ENCODE measurements at places on chromosomes 16 and 17.

GRCh38 chr17:62627904-62628633 lies 599 bp downstream of the MRC2 start:
- peak; percentile 82 for DNase-seq

DNA sequence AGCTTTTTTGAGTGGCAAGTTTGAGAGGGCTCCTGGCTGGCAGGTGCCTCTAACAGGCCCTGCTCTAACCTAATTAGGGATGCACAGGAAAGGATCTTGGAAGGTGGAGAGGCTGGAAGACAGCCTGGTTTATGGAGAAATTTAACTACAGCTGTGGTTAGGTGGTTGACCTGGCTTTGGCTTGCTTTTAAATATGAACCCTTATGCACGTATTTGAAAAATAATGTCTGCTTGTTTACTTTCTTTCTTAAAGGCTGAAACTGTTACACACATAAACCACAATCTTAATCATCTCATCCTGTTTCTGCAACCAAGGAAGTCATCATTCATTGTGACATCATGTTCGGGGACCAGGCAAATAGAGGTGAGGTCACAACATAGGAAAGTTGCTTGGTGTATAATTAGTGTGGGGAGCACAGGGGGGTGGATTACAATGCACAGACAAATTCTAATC lies 23.1 kb upstream of the DHRS13 start:
- peak; percentile 74 for DNase-seq

DNA sequence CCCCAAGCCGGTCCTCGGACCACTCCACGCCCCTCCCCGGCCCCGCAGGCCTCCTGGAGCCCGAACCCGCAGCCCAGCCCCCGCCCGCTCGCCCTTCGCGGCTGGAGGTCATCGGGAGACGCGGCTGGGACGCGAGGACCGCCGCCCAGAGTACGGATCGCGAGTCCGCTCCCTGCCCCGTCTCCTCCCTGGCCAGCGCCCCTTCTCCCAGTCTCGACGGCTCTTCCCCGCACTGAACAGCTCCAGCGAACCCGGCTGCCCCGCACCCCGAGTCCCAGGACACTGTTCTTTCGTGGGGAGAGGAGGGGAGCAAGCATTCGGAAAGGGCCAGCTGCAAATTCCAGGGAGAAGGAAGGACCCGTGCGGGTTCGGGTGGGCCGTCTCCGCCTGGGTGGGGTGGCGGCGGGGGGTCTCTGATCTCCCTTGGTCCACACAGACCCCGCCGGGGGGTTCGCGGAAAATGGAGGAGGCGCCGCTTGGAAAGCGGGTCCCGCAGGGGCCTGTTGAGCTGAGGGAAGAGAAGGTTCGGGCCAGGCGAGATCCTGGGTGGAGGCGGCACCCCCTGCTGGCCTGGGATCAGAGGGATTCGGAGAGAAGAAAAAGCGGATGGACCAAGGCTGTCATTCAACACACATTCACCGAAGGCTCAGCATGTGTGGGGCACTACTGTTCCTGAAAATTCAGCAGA lies 632 bp upstream of the RTN4RL1 start:
- DNase-seq, result peak; percentile 59

DNA sequence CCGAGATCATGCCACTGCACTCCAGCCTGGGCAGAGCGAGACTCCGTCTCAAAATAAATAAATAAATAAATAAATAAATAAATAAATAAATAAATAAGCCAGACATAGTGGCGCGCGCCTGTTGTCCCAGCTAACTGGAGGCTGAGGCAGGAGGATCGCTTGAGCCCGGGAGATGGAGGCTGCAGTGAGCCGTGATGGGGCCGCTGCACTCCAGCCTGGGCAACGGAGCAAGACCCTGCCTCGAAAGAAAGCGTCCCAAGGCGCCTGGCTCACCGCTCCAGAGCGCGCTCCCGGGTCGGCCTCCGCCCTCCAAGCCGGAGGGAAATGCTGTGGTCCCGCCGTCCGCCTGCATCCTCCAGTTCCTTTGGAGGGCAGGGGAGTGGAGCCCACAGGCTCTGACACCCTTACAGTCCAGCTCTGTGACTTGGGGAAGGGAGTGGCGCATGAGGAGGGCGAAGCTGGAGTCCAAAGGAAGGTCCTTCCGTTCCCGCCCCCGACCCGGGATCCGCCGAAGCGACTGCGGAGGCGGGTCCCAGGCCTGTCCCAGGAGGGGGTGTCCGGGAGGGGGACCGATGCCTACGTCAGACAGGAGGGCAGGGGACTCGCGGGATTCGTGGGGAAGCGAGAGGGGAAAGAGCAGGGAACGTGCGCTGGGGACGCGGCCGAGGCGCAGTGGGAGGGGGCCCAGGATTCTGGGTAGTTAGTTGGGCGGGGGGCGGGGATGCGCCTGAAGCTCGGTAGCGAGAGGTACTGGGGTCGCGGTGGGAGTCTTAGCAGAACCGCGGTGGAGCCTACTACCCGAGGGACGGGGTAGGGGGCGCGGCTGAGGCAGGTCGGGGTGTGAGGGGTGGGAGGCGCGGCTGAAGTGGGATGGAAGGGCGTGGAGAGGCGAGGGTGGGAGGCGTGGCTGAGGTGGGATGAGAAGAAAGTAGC lies 8.4 kb upstream of the TRPV2 start:
- no peak for DNase-seq

GRCh38 chr17:10550014-10550413 lies 556 bp upstream of the MYH2 start:
- DNase-seq, result no peak

GRCh38 chr17:73604476-73604875 lies 39.8 kb downstream of the SDK2 start:
- DNase-seq, result no peak

DNA sequence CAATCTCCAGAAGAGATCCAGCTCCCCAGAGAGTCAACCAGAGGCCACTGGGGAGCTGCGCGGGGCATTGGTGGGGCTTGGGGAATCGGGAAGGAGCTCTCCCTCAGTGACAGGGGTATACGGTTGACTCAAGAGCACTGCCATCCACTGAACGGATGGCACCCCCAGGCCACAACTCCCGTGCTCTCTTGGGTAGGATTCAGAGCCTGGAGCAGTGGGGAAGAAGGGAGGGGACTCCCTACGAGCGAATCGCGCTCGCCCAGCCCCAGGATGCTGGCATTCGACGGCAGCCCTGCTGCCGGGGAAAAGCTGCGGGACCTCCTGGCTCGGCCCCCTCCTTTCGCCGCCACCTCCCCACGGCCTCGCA lies 473 bp upstream of the TPPP3 start:
- DNase-seq, result no peak

DNA sequence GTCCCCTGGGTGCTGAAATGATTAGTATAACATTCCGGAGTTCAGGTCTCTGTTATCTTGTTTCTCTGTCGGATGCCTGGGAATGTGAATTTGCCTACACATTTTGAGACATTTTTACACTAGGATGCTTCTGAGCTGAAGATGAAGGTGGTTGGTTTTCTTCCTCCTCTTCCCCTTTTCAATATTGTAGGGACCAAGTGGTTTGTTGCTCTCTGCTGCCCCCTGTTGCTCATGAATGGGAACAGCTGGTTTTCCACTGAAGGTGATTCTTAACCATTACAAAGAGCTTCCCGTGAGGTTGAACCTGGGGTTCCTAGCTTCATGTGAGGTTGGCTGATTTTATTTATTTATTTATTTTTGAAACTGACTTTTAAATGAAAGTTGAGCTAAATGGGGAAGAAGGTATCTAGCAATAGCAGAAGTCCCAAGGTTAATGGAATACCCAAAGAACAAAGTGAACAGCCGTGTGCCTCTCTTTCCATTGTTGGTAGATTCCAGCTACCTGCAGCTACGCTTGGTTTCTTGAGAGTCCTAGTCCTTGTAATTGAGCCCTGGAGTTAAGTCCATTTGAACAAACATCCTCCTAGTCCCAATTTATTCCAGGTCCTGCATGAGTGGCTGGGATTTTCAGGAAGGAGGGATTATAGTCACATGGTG lies 983.9 kb upstream of the EEF2KMT start:
- DNase-seq, result no peak

GRCh38 chr17:78986048-78986648 lies 6.4 kb upstream of the LGALS3BP start:
- DNase-seq, result peak; percentile 70

DNA sequence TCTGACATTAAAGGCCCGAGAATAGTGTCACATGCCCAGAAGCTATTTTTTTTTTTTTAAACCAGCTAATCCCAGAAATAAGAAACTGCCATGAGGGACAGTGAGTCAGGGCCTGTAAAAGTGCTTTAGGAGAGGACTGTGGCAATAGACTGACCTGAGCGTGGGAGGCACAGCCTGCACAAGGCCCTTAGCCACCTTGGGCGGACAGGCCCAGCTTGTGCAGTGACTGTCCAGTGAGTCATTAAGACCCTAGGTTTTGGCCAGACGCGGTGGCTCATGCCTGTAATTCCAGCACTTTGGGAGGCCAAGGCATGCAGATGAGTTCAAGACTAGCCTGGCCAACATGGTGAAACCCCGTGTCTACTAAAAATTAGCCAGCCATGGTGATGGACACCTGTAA lies 343.0 kb upstream of the ZFHX3 start:
- DNase-seq, result no peak

DNA sequence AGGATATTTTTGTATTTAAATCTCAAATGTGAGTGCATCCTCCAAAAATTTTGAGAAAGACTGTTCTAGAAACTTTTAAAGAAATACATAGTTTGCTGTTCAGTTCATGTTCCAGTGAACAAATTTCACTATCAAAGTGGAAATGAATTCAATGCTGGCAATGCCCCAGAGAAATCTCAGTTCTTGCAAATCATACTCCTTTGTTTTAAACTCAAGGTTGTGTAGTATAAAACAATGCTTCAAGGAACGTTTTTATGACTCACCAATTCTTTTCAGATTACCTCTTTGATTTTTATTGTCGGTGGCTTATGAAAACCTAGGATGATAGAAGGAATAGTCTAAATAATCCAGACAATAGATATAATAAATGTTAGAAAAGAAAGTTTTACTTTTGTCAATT lies 17.6 kb downstream of the LPCAT2 start:
- DNase-seq, result peak; percentile 90

- DNase-seq, result peak; percentile 32
These were observed 55.5 kb downstream of the OTOA start for GRCh38 chr16:21719283-21719682.

- no peak for DNase-seq
These were observed 9.9 kb upstream of the EMP2 start for GRCh38 chr16:10590342-10590741.

- DNase-seq, result no peak
These were observed 6.6 kb upstream of the KCTD5 start for GRCh38 chr16:2675714-2676113.

DNA sequence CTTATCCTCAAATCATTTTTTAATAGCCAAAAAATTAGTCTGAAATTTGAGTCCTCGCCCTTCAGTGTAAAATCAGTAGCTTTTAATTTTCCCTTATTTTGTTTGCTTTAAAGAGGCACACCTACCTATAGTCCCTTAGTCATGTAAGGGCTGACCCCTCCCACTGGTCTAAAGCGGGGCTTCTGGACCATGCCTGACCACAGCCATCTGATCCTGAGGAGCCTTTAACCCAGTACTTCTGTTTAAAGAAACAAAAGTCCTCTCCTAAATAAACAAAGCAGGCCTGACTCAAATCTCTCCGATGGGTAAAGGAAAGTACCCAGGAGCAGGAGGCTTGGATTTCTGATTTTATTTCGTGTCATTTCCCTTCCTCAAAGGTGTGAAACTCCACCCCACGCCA lies 92.0 kb upstream of the CCL2 start:
- DNase-seq, result no peak

- no peak for DNase-seq
These were observed 55.7 kb downstream of the SOX9 start for GRCh38 chr17:72176516-72176851.

DNA sequence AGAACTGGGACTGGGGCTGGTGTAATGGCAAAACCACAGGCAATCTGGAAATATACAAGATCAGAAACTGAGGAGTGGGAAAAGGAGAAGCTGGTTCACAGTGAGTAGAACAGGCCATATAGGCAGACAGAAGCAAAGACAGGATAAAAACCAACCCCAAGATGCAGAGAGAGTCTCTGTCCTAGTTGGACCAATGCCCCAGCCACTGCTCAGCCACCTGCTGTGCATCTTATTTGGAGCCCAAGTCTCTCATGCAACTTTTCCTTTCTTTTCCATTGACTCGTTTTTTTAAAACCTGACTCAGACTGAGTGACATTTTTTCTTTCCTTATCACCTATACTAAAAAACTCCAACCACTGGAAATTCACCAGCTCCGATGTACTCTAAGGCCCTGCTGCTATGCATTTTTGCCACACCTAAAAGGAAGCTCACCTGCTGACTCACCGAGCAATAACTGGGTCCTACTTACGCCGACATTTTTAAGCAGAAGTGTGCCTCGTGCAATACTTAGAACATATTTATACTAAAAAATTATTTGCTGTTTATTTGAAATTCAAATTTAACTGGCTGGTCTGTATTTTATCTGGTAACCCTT lies 100.8 kb upstream of the XYLT1 start:
- DNase-seq, result no peak

DNA sequence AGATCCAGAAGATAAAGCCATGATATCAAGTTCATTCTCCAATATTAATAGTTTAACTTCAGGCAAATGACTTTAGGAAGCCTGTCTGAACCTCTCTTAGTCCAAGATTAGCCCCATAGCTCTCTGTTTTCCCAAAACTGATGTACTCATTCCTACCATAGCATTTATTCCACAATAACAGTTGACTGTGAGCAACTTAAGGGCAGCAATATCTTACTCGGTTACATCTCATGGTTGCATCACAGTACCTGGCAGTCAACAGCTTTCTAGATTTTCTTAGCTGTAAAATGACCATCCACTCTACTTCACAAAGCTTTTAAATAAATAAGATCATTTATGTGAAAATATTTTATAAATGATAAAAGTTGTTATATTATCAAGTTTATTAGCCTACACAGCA lies 58.2 kb upstream of the STAC2 start:
- DNase-seq, result peak; percentile 47

DNA sequence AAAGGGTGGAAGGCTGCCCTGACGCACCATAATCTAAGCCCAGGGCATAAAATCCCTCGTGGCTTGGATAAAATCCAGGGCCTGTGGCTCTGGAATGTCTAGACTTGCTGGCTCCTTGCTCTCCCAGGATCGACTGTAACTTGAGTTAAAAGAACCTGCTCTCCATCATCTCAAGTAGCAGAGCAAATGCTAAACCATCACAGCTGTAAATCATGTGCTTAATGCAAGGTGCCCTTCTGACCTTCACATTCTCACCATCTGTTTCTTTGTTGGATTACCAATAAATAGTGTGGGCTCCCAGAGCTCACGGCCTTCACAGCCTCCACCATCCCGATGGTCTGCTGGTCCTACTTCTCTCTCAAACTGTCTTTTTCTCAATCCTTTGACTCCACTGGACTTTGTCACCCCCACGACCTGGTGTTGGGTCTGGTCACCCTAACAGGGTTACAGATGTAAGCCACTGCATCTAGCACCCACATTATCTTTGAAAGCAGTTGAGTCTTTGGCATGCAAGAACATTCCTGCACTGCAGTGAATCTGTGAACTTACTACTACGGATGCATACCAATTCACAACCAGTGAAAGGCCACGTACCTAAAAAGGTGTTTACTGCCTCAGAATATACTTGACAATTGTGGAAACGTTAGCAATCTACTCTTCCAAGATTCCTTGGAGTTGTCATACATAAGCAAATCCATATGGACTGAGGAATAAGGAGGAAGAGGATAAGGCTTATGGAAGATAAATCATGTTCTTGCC lies 15.3 kb downstream of the RSL1D1 start:
- peak; percentile 51 for DNase-seq

GRCh38 chr17:58577696-58578095 lies 63.3 kb upstream of the MTMR4 start:
- peak; percentile 54 for DNase-seq

- no peak for DNase-seq
These were observed 121.3 kb upstream of the PLCG2 start for GRCh38 chr16:81657781-81658180.

- DNase-seq, result no peak
These were observed 483.5 kb downstream of the CDH13 start for GRCh38 chr16:83110269-83110668.

All from fibroblast of the aortic adventitia (primary cell).